ENCODE measurements at places on chromosomes 1 and 21. TPM values are rescaled to one million over a fixed set of nuclear protein-coding genes. Genes with fewer than 3 reads are reported as not detected.

DNA sequence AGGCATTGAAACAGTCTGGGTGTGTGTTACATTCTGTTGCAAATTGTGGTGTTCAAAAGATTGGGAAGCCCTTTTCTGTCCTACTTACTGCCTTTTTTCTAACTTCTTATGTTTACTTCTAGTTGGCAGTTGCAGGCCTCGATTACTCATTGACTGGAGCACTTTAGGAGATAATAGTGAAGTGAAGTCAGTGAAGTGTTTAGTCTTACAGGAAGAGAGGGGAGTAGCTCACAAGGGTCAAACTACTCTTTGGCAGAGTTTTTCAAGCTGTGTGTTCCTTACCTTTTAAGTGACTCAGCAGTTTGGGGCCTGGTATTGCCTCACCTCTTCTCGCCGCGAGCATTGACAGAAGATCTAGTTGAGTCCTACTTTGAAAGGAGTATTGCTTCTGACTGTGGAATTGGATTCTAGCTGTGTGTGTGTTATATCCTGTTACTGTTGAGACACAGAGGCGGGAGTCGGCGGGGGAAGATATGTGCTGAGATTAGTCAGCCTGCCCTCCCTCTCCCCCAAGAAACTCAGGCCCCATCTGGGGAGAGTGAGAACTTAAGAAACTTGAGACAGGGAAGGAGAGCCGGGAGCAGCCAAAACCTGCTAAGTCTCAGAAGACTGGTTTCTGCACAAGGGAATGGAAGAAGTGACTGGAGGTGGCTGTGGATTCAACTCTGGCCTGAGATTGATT lies 19.3 kb downstream of the AHCYL1 start:
- DNase-seq, result peak; percentile 34

- DNase-seq, result no peak
These were observed 168.1 kb downstream of the DUSP10 start for GRCh38 chr1:221573756-221574155.

DNA sequence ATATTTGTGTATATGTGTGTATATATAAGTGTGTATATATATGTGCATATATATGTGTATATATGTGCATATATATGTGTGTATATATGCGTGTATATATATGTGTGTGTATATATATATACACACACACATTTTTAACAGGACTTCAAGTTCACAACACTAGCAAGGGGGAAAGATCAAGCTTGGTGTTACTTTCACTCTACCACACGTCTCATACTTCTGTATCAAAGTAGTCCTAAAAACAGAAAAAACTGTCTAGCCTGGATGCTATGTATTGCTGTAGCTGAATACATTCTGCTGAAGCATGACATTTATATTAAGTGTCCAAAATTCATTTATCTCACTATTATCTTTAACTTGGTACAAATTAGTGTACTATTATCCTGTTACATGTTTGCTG lies 17.9 kb upstream of the ATP6V1G3 start:
- no peak for DNase-seq

GRCh38 chr1:24586970-24587820 lies 31.3 kb downstream of the NCMAP start:
- peak; percentile 16 for DNase-seq

DNA sequence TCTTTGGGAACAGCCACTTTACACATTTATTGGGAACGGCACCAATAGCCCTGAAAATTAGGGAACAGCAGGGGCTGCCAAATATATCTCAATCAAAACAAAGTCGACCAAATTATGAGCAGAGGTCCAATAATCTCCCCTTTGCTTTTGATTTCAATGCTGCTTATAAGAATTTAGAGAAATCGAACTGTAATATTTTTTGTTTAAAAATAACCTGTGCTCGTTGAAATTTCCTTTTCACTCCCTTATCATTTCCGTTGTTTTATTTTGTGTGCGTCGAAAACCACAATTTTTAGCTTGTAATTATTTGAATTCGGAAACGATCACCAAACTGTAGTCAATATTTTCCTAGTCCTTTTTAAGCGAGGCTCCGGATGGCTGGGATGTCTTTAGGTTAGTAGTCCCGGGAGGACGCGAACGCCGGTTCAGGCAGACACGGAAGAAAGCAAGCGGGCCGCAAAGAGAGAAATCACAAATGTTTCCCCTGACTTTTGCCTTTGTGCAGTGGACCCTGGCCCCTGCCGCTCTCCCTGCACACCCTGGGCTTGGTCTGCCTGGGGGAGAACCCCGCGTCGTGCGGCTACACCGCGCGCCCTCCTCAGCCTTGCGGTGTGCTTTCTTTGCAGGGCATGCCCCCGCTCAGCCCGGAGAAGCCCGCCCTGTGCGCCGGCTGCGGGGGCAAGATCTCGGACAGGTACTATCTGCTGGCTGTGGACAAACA lies 2.3 kb downstream of the LHX9 start:
- DNase-seq, result no peak

GRCh38 chr1:178724376-178724727 lies 692 bp upstream of the RALGPS2 start:
- no peak for DNase-seq

CGN gene
- total RNA-seq, result 0.36 TPM

Measured in heart right ventricle (tissue), 16 donors.